T-helper 2 cell (primary cell): ENCODE measurements at places on chromosomes 3 and 15.

DNA sequence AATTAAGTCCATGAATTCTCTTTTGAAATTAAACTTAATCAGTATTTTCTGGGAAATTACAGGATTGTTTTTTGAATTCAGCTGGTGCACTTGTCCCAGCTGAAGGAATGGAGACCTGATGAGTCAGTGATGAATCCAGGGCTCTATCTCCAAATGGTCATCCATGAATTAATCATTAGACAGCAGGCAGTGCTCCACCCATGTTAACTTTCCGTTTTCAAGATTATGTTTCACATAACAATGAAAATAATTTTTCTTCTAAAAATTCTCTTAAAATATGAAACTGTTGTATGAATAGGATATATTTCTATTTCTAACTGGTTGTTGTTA, 13.9 kb upstream of the PAQR9 start:
- no peak for DNase-seq

DNA sequence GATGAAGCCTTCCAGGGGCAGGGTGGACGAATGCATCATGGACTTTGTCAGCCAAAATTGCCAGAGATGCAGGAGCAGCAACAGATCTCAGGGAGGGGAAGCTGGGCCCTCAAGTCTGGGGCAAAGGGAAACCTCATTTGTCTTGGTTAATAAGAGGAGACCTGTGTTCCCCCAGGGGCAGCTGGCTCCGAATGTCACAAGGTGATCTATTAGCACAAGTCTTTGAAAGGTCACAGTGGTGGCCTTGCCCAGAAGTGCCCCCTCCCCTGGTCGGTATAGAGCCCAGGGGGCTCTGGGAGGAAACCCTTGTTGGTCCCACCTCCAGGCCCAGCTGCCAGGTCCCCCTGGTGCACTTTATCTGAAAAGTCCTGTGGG, 46.2 kb downstream of the ABTB1 start:
- no peak for DNase-seq

DNA sequence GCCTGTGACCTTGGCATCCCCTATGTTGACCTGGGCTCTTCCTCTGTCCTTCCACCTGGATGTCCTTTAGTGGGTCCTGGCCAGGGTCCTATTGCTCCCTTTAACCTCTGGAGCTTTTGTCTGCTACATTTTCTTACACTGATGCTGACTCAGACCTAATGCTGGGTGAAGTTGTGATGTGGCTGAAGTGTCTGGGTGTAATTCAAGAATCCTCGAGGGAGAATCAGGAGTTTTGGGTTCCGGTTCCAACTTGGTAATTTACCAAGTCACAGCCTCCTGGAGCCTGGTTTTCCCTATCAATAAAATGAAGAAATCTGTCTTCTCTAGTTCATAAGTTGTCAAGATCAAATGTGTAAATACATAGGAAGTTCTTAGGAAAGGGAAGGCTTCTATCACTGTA, 25.6 kb downstream of the CEP19 start:
- no peak for DNase-seq

GRCh38 chr3:191136347-191136746, 62.7 kb upstream of the OSTN start:
- DNase-seq, result no peak

DNA sequence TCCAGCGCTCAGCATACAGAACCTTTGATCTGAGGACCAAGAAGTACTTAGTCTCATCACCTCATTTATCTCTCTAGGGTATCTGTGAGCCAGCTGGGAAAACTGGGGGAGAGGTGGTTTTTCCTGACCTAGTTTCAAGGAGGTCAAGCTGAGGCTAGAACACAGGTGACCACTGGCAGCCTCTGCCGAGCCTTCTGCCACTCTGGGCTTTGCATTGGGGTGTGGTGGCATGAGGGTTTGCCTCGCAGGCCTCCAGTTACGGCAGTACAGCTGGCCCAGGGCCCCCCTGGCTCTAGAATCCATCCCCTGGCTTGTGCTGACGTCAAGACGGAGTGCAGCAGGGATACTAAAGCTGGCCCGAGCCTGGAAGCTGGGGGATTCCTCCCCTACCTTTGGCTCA, 34.7 kb upstream of the CDCP1 start:
- no peak for DNase-seq

DNA sequence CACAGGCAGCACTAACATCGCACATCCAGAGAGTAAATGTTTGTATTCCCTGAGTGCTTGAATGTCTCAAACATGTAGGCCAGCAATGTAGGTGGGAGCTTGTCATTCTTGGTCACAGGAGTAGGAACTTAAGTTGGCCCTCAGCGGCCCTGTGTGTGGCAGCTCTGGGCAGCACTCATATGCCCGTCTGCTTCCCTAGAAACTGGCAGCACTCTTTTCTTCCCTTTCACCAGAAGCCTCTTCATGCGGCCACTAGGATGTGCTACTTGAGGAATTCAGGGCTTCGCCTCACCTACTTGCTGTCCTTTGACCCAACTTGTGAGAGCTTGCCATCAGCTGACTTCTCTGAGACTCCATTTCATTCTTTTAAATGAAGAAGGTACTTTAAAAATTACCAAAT, 69.5 kb downstream of the TIPARP start:
- DNase-seq, result no peak

- no peak for DNase-seq
Observed at GRCh38 chr15:83372434-83372891, 74.7 kb upstream of the SH3GL3 start.

- DNase-seq, result no peak
Observed at GRCh38 chr3:59658274-59658673, 608.4 kb upstream of the CFAP20DC start.

- DNase-seq, result no peak
Observed at GRCh38 chr3:40924559-40925141, 274.7 kb upstream of the CTNNB1 start.

DNA sequence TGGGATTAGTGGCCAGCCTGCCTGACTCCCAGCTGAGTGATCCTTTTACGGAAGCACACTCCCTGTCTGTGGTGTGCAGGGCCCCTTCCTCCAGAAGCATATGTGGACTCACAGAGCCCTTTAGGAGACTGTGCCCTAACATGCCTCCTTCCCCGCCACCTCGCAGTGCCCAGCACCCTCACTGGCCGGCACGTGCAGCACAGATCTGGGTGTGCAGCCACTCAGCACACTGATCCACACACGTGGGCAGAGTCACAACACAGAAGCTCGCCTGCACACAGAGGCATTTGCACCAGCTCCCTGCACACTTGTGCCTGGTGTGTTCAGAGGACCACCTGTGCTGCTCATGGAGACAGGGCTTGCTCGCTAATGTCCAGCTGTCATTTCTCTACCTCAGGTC, 23.6 kb upstream of the CSPG4 start:
- DNase-seq, result no peak

DNA sequence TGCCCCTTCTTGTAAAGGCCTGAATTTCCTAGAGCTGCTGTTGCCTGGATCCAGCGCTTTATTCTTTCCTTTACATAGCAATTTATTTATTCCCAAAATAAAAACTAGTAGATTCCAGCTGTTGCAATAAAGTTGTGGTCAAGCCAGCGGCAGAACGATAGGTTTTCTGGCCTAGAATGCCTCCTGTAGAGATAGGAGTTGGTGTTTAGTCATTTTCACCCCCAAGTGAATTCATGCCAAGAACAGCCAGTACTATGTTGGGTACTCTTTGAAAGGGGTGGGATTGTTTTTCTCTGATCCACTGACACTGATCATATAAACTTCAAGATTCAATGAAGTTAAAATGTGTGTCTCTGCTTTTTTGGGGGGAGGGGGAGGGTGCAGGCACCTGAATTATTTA, 69.7 kb downstream of the KLHL25 start:
- DNase-seq, result no peak

- no peak for DNase-seq
Observed at GRCh38 chr3:88235102-88235501, 85.3 kb downstream of the C3orf38 start.

- DNase-seq, result no peak
Observed at GRCh38 chr15:83848315-83849050, 194.6 kb downstream of the ADAMTSL3 start.

- no peak for DNase-seq
Observed at GRCh38 chr3:145639003-145639606, 521.9 kb downstream of the PLOD2 start.
